SJSA1 (cell line): ENCODE measurements at places on chromosomes 3 and 15.

- H3K27ac ChIP-seq, result no peak overlapping the region
- no peaks in the 10 kb centered on the region for H3K27me3 ChIP-seq
- DNase-seq, result no peak
- no peaks in the 10 kb centered on the region for H3K4me1 ChIP-seq
These were observed 11.1 kb upstream of the PTPN9 start for GRCh38 chr15:75590239-75590638.

- DNase-seq, result no peak
- H3K4me1 ChIP-seq, result peaks cover 27% of the 10 kb centered on the region
- H3K4me3 ChIP-seq, result no peak overlapping the region
- no peak overlapping the region for H3K27ac ChIP-seq
- peaks cover 8% of the 10 kb centered on the region for H3K36me3 ChIP-seq
These were observed 16.0 kb downstream of the SIAH2 start for GRCh38 chr3:150746791-150747590.

DNA sequence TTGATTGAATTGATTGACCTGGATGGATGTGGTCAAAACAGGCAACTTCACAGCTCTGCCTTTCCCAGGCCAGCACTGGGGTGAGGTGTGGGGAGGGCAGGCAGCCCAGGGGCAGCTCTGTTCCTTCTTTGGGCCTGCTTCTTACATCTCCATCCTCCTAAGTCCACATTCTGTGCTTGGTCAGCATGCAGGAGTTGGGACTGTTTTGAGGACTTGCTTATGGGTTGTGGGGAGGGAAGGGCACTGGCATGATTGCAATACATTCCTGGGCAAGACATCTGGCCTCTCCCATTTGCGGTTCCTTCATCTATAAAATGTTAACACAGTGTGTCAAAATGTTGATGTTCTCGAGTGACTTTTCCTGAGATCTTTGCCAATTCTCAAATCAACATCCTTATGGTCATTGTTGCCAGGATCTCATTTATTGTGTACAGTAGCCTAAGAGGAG lies 84.1 kb downstream of the ST6GAL1 start:
- H3K27me3 ChIP-seq, result no peaks in the 10 kb centered on the region
- no peak for DNase-seq
- H3K4me1 ChIP-seq, result peaks cover 9% of the 10 kb centered on the region; the same call in 1 of the 2 replicates
- H3K36me3 ChIP-seq, result no peaks in the 10 kb centered on the region
- H3K27ac ChIP-seq, result no peak overlapping the region
- H3K4me3 ChIP-seq, result no peak overlapping the region

GRCh38 chr3:169390271-169390670 lies 273.2 kb downstream of the MECOM start:
- H3K36me3 ChIP-seq, result no peaks in the 10 kb centered on the region
- no peak overlapping the region for H3K4me3 ChIP-seq
- no peaks in the 10 kb centered on the region for H3K27me3 ChIP-seq
- H3K4me1 ChIP-seq, result no peaks in the 10 kb centered on the region
- DNase-seq, result no peak

- H3K4me1 ChIP-seq, result peaks cover 44% of the 10 kb centered on the region
- no peak for DNase-seq
- H3K4me3 ChIP-seq, result no peak overlapping the region
These were observed 20.5 kb upstream of the ACTC1 start for GRCh38 chr15:34815836-34816235.

GRCh38 chr15:96320703-96321638 lies 9.5 kb upstream of the NR2F2 start:
- H3K4me1 ChIP-seq, result peaks cover 14% of the 10 kb centered on the region
- no peak for DNase-seq
- no peaks in the 10 kb centered on the region for H3K36me3 ChIP-seq
- H3K27ac ChIP-seq, result no peak overlapping the region
- H3K27me3 ChIP-seq, result no peaks in the 10 kb centered on the region

DNA sequence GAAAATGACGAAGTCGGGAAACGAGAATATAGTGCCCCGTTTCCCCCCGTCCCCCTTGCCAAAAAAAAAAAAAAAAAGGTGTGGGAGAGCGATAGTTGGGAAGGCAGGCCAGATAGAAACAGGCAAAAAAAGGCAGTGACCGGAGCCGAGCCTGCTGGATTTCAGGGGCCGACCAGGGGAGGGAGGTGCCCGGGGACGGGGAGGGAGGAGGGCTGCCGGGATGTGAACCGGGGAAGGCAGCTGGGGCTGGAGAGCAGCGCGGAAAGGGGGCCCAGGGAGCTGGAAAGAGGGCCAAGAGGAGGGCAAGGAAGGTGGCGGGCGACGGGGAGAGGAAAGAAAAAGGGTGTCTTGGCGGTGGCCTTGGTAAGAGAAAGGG lies 837 bp downstream of the LRRN1 start:
- no peak overlapping the region for H3K4me3 ChIP-seq
- no peaks in the 10 kb centered on the region for H3K4me1 ChIP-seq
- no peaks in the 10 kb centered on the region for H3K36me3 ChIP-seq
- H3K27ac ChIP-seq, result no peak overlapping the region

GRCh38 chr15:66278056-66278455 lies 15.3 kb upstream of the DIS3L start:
- DNase-seq, result no peak
- H3K27me3 ChIP-seq, result peaks cover 28% of the 10 kb centered on the region
- H3K36me3 ChIP-seq, result no peaks in the 10 kb centered on the region
- no peak overlapping the region for H3K4me3 ChIP-seq
- H3K4me1 ChIP-seq, result no peaks in the 10 kb centered on the region
- no peak overlapping the region for H3K27ac ChIP-seq

GRCh38 chr3:117427081-117427480 lies 717.5 kb downstream of the TUSC7 start:
- no peaks in the 10 kb centered on the region for H3K36me3 ChIP-seq
- H3K27me3 ChIP-seq, result no peaks in the 10 kb centered on the region
- no peak overlapping the region for H3K27ac ChIP-seq
- no peak for DNase-seq

GRCh38 chr3:139640456-139640855 lies 37.3 kb downstream of the NMNAT3 start:
- DNase-seq, result no peak
- no peaks in the 10 kb centered on the region for H3K36me3 ChIP-seq
- no peak overlapping the region for H3K27ac ChIP-seq
- no peaks in the 10 kb centered on the region for H3K4me1 ChIP-seq
- no peaks in the 10 kb centered on the region for H3K27me3 ChIP-seq
- H3K4me3 ChIP-seq, result no peak overlapping the region

DNA sequence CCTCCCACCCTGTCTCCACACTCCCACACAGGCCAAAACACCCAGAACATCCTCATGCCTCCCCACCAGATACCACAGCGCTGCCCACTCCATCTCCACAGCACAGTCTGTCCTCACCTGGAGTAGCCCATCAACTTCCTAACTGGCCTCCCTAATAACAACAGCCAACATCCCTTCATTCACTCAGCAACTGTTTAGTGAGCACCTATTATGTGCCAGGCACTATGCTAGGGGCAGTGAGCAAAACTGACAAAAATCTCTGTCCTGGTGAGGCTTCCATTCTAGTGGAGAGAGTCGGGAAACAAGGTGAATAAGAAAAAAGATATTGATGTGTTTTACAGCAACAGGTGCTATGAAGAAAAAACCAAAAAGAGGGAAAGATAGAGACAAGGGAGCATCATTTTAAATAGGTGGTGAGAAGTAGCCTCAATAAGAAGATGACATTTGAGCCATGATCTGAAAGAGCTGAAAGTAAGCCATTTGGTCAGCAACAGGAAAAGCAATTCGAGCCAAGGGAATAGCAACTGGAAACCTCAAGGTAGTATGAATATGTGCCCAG lies 523.9 kb downstream of the SHQ1 start:
- no peaks in the 10 kb centered on the region for H3K27me3 ChIP-seq
- no peaks in the 10 kb centered on the region for H3K36me3 ChIP-seq
- H3K4me3 ChIP-seq, result no peak overlapping the region
- no peak for DNase-seq
- H3K4me1 ChIP-seq, result peaks cover 5% of the 10 kb centered on the region
- no peak overlapping the region for H3K27ac ChIP-seq

- H3K27ac ChIP-seq, result no peak overlapping the region
- H3K4me1 ChIP-seq, result no peaks in the 10 kb centered on the region
- no peaks in the 10 kb centered on the region for H3K27me3 ChIP-seq
- peaks cover 10% of the 10 kb centered on the region; the same call in 1 of the 2 replicates for H3K36me3 ChIP-seq
These were observed 26.4 kb downstream of the PRKCD start for GRCh38 chr3:53187430-53187829.

DNA sequence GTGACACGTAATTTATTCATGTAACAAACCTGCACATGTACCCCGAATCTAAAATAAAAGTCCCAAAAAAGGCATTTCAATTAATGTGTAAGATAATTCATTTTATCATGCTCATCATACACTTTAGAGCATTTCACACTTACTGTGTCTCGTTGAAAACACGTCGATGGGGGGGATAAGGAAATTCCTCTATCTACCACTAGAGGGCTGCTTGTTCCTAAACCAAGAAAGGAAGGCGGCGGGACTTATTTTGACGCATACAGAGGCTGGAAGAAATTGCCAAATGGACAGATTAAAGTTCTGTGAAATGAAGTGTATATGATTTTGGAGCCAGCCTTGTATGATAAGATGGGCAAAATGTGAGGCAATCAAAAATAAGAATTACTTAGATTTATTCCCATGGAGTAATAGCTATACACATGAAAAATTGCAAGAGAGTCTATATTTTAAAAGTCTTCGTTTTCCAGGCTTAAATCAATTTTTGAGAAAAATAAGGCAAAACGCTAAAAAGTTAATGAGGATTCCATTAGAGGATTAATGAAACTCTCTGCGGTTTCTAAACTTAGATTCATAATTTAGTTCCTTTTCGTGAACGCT lies 346.8 kb downstream of the CNTN3 start:
- H3K4me3 ChIP-seq, result no peak overlapping the region
- no peaks in the 10 kb centered on the region for H3K4me1 ChIP-seq
- no peaks in the 10 kb centered on the region for H3K27me3 ChIP-seq
- H3K36me3 ChIP-seq, result no peaks in the 10 kb centered on the region
- H3K27ac ChIP-seq, result no peak overlapping the region
- peak; percentile 37 for DNase-seq

DNA sequence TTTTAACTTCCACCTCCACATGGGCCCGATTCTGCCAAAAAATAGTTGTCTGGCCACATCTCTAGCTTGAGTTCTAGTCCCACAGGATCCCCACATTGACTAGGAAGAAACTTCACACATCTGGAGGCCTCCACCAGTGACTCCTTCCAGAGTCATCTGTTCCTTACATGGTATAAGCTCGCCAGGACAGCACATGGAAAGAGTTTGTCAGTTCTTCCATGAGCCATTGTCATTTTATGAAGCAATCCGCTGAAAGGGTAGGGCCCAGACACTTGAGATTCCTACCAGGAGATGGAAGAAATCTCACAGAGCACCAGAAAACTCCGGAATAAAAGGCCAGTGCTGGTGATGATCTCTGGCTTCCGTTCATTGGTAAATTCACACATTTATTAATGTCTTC lies 350.5 kb upstream of the ICE2 start:
- H3K36me3 ChIP-seq, result no peaks in the 10 kb centered on the region
- no peak overlapping the region for H3K4me3 ChIP-seq
- DNase-seq, result no peak
- H3K27ac ChIP-seq, result no peak overlapping the region
- H3K4me1 ChIP-seq, result peaks cover 5% of the 10 kb centered on the region; the same call in 1 of the 2 replicates

DNA sequence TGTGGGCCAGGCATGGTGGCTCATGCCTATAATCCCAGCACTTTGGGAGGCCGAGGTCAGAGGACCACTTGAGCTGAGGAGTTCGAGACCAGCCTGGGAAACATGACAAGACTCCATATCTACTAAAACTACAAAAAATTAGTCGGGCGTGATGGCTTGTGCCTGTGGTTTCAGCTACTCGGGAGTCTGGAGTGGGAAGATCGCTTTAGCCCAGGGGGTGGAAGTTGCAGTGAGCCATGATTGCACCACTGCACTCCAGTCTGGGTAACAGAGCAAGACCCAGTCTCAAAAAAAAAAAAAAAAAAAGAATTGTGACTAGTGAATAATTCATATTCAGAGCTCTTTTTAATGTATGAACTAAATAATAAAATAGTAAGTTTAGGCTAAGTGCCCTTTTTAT lies 87.8 kb upstream of the TSEN2 start:
- no peak overlapping the region for H3K27ac ChIP-seq
- peaks cover 3% of the 10 kb centered on the region; the same call in 1 of the 2 replicates for H3K27me3 ChIP-seq
- no peak for DNase-seq
- no peaks in the 10 kb centered on the region; the same call in 1 of the 2 replicates for H3K4me1 ChIP-seq

DNA sequence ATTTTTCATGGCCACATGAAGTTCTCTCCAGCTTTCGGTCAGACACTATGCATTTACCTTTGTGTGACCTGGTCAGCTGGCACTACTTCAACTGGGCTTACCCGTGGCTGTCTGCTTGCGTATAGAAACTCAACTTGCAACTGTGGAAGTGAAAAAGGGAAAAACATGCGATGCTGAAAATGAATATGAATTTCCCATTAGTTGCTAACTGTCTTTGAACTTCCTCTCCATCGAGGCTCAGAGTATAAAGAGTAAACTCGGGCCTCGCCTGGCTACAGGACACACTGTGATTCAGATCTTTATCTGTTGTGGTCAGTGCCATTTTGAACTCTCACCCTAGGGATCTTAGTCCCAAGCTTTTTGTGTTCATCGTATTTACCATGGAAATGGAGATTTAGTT lies 26.8 kb downstream of the NFKBIZ start:
- no peaks in the 10 kb centered on the region for H3K36me3 ChIP-seq
- H3K27me3 ChIP-seq, result no peaks in the 10 kb centered on the region
- DNase-seq, result no peak

- no peak for DNase-seq
- H3K4me3 ChIP-seq, result no peak overlapping the region
- no peaks in the 10 kb centered on the region for H3K36me3 ChIP-seq
- H3K4me1 ChIP-seq, result no peaks in the 10 kb centered on the region
- H3K27me3 ChIP-seq, result no peaks in the 10 kb centered on the region
- no peak overlapping the region for H3K27ac ChIP-seq
These were observed 151.6 kb downstream of the SERPINI1 start for GRCh38 chr3:167887096-167887495.

DNA sequence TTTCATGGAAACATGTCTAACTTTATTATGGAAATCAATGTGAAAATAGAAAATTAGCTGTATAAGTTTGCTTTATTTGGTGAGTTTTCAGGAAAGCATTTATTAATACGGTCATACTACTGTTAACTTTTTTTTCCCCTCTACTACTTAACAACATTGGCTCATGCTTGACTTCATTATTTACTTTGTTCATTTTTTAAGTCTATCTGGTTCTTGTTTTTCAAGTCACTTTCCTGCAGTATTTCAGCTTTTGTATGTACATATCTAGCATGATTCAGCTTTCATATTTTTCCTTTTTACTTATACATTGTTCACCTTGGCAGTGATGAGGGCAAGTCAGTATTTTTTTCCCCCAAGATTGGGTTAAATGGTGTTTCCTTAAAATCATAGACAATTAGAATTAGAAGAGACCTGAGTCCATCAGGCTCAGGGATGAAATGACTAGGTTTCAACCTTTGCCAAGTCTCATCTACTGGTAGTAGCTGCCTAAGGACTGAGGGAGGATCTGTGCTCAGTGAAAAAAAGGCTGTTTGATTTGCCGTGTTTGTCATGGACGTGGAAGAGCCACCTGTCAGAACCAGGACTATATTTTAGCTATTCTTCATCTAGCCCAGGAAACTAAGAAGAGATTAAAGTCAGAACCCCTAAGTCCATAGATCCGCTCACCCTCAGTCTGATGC lies 15.4 kb downstream of the TMOD3 start:
- H3K4me3 ChIP-seq, result no peak overlapping the region
- no peak overlapping the region; the same call in 1 of the 2 replicates for H3K27ac ChIP-seq
- no peaks in the 10 kb centered on the region for H3K36me3 ChIP-seq

- H3K27me3 ChIP-seq, result no peaks in the 10 kb centered on the region
- H3K4me3 ChIP-seq, result no peak overlapping the region
- peaks cover 64% of the 10 kb centered on the region for H3K4me1 ChIP-seq
- DNase-seq, result no peak
- H3K36me3 ChIP-seq, result no peaks in the 10 kb centered on the region
These were observed 126.2 kb downstream of the ASB7 start for GRCh38 chr15:100728371-100729201.

- no peak overlapping the region for H3K4me3 ChIP-seq
- H3K27me3 ChIP-seq, result no peaks in the 10 kb centered on the region
- H3K36me3 ChIP-seq, result no peaks in the 10 kb centered on the region
- H3K27ac ChIP-seq, result no peak overlapping the region
These were observed 1.1 kb downstream of the CCR4 start for GRCh38 chr3:32952369-32953077.
